Omental fat pad (tissue), 4 donors: ENCODE measurements at places on chromosomes 7 and 10. TPM values are rescaled to one million over a fixed set of nuclear protein-coding genes. Genes with fewer than 3 reads are reported as not detected.

GRCh38 chr7:154451480-154452457 lies 399.6 kb downstream of the DPP6 start:
- DNase-seq: no peak

DNA sequence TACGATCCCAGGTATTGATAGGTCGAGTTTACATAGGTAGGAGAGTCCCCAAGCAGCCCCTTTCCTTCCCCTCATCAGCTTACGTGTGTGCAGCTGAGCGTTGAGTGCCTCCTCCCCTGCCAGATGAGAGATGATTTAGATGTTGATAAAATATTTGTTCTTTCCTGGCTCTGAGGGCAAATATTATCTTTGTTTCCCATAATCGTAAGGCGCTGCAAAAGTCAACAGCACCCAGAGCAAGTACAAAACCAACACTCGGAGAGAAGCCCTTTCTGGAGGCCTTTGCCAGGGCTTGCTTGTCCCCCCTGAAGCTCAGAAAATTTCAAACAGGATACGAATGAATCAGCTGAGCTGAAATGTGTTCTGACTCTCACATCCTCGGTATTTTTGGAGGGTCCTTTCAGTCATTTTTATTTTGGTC lies 683.2 kb downstream of the LRMDA start:
- DNase-seq: no peak

GRCh38 chr7:155285833-155286232 lies 11.8 kb upstream of the INSIG1 start:
- no peak for DNase-seq

GRCh38 chr10:26593896-26594295 lies 103.6 kb upstream of the PDSS1 start:
- DNase-seq: no peak

DNA sequence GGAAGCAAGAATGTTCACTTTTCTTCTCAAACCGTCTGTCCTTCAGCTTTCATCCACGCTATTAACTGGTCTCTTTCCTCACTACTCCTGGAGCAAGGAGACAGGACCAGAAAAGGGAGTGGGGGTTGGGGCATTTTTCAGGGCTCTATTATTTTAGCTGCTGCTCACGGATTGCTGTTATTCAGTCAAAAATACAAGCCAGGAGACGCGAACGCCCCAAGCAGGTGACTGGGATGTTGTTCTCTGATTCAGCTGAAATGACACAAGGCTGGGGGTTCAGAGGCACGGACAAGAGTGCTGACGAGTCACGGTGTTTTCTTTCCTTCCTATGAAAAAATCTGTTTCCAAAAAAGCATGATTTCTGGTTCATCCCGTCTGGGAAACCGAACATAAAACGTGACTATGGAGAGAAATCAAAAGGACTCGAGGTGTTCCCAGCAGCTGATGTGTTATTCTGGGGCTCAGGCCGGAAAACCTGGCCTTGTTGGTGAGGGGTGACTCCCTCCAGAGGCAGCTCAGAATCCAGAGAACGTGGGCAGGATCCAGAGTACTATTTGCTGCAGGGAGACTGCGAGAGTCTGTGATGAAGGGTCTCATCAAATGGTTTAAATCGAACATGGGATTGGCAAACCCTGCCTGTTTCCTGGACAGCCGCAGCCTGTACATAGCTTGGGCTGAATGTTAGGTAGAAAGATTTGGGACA lies 3.5 kb upstream of the INHBA start:
- no peak for DNase-seq

DNA sequence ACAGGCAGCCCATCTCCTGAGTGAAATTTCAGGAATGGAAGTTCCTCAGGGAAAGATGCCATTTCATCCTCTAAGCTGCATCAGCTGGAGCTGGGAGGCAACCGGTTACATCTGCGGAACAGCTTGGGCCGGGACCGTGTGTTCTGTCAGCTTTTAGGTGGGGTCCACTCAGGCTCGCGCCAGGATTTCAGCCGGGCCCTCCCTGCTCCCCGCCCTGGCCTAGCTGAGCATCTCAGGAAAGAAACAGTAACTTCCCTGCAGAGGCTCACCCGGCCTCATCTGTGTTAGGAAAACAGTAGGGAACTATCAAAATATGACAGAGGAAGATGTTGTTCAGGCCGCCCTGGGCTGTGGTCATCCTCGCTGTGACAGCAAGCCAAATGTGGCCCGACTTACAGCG lies 110.4 kb downstream of the TRIL start:
- no peak for DNase-seq

GRCh38 chr10:2834214-2834613 lies 233.1 kb upstream of the PFKP start:
- DNase-seq: no peak

DNA sequence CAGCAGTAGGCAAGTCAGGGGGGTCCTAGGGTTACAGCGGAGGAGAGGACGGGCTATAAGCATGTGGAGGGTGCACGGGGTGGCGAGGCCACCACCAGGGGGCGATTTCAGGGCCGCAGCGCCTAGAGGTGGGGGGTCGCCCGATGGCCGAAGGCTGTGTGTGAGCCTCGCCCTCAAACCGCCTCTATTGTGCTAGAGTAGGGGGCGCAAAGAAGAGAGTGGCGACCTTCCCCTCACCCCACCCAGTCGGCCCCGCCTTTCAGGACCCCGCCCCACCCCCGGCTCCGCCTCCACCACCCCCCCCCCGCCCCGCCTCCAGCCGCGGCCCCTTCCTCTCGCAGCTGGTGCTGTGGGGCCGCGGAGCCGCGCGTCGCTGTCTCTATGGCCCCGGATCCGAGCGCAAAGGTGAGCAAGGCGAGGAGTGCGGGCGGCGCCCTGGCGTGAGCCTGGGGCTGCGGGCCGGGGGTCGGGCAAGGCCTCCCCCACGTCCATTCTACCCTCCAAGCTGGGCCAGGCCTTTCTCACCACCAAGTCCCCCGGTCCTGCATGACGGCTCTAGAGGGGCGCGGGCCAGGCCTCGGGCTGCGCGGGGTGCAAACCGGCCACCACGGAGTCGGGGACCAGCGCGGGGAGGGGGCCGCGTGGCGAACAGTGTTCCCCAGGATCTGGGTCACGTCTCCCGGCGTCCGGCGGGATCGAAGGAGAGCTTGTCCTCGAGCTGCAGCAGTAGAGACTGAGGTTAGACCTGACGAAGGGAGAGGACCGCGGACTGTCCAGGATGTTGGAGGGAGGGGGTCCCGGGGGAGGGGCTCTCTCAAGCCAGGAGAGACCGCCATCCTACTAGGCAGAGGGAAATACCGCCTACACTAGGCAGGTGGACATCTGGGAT lies at the start of gene SEMA4G:
SEMA4G (plus strand) TSS at position 318 of the 889 bp plus-strand sequence. CDS start 3,409 bp downstream, outside the sequence.
- DNase-seq: no peak

- no peak for DNase-seq
Observed at GRCh38 chr10:78576276-78576675, 492.5 kb upstream of the ZMIZ1 start.

GRCh38 chr10:121771966-121772365 lies 155.9 kb downstream of the ATE1 start:
- no peak for DNase-seq

DNA sequence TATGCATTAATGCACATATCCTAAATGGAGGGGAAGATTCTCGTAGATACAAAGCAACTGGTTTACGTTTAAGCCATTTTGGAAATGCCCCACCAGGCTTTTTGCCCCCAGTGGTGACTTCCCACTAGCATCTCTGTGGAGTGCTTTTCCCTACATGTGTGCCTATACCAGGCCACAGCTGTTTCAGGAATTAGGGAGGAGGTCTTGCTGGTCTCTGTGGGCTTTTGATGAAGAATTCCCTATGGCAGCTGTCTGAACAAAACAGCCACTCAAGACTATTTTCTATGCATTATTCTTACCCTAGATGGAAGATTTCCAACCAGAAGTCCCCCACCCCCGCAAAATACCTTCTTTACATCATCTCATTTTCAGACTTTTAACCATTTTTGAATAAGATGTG lies 52.0 kb upstream of the NMT2 start:
- DNase-seq: no peak

- DNase-seq: no peak
Observed at GRCh38 chr7:117892821-117893220, 19.6 kb upstream of the CTTNBP2 start.

GRCh38 chr7:6274743-6275142 lies 2.3 kb upstream of the CYTH3 start:
- no peak for DNase-seq

GRCh38 chr10:113680190-113681111 lies 739 bp downstream of the CASP7 start:
- DNase-seq: peak; percentile 33

DNA sequence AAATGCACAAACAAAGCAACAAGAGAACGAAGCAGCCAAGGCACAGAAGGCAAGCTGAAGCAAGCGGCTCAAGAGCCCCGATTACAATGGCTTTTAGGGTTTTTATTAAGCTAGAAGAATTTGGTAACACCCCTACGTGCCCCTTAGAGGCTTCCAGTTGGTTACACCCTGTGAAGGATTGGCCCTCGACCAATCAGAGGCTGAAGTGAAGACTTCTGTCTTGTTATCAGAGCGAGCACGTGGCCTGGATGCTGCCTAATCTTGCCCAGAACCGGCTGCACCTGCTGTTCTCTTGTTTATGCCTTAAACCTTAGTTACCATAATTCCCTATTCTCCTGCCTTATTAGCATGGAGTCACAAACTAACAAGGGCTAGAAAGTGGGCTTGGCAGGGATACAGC lies 21.4 kb downstream of the KCNK18 start:
- no peak for DNase-seq

DNA sequence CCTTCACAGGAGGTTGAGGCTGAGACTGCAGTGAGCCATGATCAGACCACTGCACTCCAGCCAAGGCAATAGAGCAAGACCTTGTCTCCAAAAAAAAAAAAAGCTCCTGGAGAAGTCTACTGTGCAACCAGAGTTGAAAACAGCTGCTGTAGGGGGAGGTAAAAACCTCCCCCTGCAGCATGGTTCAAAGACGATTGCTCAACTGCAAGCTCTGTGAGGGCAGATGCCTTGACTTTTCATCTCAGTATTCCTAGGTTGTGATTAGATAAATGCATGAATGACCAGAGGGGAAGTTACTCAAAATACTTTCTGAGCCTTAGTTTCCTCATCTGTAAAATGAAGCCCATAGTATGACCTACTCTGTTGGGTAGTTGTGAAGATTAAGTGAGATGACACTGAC lies 25.0 kb upstream of the PPA1 start:
- DNase-seq: no peak

DNA sequence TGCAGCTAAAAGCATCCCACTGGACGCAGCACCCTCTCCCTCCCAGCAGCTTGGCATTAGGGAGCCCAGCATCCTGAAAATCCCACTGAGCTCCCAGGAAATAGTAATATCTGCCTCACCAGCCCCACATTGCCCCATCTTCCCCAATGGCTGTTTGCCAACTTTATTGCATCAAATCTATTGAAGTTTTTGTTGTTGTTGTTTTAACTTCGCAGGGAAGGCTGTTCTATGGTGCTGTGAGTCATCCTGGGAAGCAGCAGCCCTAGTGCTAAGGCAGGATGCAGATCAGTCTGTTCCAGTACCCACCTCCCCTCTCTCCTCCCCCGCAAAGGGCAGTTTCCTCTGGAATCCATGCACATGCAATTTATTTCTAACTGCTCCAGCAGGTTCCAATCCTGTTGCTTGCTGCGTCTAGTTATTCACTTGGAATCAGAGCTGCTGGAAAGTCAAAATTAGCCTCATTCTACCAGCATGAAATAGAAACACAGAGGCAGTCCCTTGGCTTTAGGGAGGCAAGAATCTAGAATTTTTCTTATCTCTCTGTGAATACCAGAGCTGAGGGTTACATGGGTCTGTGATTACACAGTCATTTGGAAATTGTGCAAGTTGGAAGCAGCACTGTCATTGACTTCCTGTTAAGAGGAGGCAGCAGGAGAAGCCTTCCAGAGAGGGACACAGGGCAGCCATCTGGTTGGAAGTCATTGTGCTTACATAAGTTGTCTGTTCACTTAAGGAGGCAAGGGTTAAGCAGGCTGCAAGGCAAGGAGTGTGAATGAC lies 115.9 kb upstream of the CACUL1 start:
- peak; percentile 48 for DNase-seq

DNA sequence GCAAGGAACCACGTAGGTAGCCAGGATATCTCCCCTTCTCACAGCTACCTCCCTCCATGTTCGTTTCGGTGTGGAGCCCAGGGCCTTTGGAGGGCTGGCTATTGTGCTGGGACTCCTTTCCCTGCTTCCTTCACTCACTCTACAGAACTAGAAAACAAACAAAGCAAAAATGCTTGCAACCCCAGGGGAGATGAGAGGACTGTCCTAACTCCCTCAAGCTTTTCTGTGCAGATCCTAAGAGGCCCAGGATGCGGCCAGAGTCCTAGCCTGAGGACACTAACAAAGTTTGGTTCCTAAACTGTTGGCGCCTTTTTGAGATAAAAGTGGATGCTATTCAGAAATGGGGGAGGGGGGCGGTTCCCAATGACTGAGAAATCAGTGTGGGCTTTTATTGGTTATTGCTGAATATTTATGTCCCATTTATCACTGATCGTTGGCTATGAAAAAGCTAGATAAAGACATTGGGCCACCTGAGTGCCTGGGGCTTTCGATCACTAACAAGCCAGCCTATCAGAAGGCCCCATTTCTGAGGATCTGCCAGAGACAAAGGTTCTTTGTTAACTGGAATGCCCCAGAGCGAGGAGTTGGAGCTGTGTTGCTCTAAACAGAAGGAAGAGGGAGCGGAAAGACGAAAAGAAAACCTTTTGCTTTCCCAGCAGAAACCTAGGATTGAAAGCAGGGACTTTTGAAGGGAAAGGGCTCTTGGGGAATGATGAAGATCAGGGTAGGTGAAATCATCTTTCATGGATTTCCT lies 95.2 kb upstream of the EGR2 start:
- DNase-seq: no peak

GRCh38 chr7:102260856-102261255 lies 25.8 kb upstream of the SH2B2 start:
- no peak for DNase-seq

The CNTNAP2 gene
- total RNA-seq: 1.5 TPM

The NPY4R gene
- total RNA-seq: 0.24 TPM

The NDUFA5 gene
- total RNA-seq: 32.9 TPM

The SPDYE8 gene
- not detected for total RNA-seq

The SLC13A1 gene
- not detected for total RNA-seq

The CDC123 gene
- 60.5 TPM for total RNA-seq

The UBTD1 gene
- total RNA-seq: 17.6 TPM
